ENCODE measurements at places on chromosomes 1 and 21.
A peak's percentile ranks its signal among the peaks of the same experiment; 100 is the strongest.

DNA sequence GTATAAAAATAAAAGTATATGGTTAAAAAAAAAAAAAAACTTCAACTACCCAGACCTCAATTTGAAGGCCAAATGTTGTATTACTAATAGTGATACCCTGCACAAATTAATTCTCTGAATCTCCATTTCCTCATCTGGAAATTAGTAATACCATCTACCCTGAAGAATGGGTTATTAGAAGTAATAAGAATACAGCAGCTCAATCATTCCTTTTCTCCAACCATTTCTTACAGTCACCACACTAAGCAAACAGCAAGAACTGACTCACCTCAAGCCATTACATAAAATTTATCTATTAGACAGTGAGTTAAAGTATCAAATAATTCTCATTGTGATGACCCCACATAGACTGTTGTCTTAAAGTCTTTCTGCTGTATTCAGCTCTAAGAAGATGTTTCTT, 39.6 kb downstream of the RERE start:
- no peak for DNase-seq

DNA sequence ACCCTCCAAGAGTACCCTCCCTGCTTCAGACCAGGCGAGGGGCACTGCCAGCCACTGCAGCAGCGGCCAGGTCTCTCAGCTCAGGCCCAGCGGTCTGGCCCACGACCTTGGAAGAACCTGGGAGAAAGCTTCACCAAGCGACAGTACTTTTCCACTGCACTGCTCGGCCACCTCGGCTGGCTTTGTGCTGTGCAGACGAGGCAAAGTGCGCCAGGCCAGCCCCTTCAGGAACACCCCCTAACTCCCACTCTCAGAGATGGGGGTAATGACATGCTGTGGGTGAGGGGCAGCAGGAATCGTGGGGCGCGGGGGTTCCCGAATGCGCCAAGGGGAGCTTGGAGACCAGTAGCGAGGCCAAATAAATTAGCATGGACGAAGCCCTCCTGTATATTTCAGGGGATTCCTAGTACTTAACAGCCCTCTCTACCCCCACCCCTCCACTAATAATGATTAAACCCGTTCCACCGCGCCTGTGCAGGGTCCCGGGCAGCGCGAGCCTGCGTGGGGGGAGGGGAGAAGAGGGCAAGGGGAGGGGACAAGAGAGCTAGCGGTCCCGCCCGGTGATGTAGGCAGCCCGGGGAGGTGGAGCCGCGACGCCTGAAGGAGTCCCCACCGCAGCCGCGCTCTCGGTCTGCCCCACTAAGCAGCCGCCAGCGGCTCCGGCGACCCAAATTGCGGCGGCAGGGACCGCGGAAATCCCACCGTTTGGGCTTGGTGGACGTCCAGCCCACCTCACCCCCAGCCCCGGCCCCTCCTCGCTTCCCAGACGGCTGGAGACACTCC, at the start of gene FAM43B:
TSS of gene FAM43B (plus strand) at position 629 of the 783 bp plus-strand sequence. CDS start 401 bp downstream, outside the sequence.
- no peak for DNase-seq

GRCh38 chr1:226547754-226548191, 791 bp upstream of the STUM start:
- DNase-seq: peak; percentile 69

GRCh38 chr1:77463216-77463615, 181.4 kb downstream of the AK5 start:
- no peak for DNase-seq

- no peak for DNase-seq
These were observed 239.5 kb downstream of the HMCN1 start for GRCh38 chr1:185973645-185974044.

GRCh38 chr1:27621051-27621920, 13.7 kb downstream of the FGR start:
- DNase-seq: no peak

- DNase-seq: no peak
These were observed 6.8 kb downstream of the PKNOX1 start for GRCh38 chr21:42981214-42981523.

- DNase-seq: no peak
These were observed 33.3 kb upstream of the CFAP298 start for GRCh38 chr21:32645261-32646182.

DNA sequence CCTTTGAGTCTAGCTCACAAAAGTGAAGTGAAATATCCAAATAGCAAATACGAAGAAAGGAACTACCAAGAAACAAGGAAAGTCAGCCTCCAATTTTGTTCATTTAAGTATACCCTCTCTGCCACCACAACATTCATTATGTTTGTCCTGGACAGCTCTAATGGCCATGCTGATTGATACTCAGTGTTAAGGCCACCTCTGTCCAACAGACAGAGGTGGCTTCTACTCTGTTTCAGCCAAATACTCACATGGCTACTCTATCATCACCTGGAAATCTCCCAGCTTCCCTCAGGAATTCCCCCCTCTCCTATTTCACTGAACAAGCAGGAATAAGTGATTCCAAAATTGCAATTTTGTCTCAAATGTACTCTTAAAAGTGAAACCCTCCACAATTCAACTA, 10.7 kb downstream of the APP start:
- DNase-seq: no peak

- DNase-seq: no peak
These were observed 343.1 kb upstream of the DUSP10 start for GRCh38 chr1:222084996-222085395.

DNA sequence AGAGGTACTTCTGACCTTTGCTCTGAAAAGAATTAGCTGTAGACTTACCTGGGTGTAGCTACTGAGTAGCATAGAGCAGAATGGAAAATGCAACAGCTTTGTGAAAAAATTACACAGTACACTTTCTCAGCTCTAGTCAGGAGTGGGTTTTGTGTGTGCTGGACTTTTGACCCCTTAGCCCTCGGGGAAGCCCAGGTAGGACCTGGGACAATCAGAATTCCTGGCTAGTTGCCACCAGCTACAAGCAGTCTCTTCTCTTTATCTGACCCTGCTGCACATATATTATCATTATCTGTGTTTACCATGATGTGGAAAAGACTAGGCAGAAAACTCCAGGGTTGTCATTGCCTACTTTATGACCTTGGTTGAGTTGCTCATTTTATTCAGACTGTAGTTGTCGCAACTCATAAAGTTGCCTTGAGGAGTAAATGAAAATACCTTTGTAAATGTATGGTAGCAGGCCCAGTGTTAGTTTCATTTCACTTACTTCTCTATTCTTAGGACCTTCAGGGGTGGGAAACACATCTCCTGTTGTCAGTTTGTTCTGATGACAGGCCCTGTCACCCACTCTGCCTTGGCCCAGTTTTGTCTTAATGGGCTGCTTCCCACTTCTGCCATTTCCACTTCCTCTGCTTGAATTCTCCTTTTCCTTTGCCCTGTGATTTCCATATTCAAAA, 5.4 kb downstream of the NEK7 start:
- no peak for DNase-seq

GRCh38 chr1:109060707-109061106, 15.1 kb downstream of the TAF13 start:
- DNase-seq: no peak

DNA sequence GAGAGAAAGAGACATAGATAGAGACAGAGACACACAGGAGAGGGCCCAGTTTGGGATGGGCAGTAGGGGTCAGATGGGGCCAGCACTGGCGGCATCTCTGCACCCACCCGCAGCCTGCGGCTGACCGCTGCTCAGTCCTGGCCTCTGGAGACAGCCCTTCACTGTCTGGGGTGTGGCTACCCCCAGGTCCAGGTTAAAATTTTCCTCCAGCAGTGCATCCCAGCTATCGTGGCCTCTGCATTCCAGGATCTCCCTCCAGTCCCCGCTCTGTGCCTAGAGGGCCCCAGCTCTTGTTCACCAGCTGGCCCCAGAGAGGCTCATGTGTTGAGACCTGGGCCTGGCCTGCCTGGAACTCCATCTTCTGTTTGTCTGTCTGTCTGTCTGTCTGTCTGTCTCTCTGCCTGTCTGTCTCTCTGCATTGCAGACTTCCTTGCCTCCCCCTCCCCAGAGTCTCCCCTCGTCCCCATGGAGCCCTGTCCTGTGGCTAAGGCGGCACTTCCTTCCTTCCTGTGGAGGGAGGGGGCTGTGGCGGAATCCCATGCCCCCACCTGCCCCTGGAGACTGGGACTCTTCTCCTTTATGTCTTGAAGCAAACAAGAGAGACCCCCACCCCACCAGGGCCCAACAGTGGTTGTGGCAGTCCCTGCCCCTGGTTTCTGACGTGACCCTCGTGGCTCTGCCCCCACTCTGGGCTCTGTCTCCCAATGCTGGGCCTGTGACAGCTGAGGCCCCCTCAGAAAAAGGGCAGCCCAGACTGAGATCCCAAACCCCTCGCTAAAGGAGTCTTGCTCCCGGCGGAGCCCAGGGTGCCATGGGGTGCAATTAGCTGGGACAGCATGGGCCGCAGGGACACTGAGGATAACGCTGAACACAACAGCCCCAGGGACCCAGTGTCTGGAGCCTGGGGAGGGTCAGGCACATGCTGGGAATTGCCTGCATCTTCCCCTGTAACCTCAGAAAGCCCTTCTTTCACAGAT, 241.8 kb downstream of the NPHP4 start:
- no peak for DNase-seq

- DNase-seq: no peak
These were observed 261 bp upstream of the CCDC24 start for GRCh38 chr1:43991200-43991475.

DNA sequence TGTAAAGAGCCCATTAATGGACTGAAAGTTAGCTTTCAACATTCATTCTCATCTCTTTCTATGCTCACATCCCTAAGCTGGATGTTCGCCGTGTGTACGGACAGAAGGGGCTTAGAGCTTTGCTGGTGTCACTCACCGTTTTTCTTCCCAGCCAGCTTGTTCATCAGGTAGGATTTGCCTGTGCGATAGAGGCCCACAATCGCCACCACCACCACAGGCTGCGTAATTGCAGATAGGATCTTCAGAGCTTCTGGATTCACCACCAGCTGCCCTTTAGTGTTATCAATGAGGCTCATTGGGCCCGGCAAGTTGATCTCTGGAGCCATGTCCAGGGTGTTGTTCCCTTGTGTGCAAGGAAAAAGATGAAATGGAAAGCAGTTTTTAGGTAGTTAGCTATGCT, 4.3 kb downstream of the GBP2 start:
- no peak for DNase-seq

DNA sequence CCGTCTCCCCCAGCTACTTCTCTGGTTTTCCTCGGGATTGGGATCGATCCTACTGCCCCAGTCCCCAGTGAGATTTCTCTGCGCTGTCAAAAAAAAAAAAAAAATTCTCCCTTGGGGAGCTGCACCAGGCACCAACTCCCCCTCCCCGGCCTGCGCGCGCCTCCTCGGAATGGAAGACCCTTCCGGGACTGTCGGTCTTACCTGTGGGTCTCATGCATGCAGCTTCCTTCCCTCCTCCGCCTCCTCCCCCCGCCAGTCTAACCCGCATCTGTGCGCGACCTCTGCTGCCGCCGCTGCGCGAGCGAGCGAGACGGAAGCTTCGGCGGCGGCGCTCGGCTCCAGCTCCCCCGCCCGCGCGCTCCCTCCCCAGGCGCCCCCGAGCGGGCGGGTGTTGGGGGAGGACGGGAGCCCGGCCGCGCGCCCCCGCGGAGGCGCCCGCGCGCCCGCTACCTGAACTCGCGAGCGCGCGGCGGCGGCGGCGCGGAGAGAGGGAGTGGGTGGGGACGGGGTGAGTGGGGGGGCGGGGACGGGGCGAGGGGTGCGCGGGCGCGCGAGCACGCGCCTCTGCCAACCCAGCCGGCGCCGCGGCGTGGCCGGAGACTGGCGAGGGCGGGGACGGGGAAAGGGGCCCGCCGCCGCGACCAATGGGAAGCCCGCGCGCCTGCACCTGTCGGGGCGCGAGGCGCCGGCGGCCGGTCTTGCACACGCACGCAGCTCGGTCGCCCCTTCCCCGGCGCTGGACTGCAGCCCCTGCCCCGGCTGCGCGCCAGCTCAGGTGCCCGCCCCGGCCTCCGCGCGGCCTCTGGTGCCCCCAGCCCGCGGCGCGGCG, at the start of gene SUSD4:
TSS of gene SUSD4 (minus strand) at position 321 of the 829 bp plus-strand sequence. CDS start 751 bp downstream, outside the sequence.
- DNase-seq: peak; percentile 65

DNA sequence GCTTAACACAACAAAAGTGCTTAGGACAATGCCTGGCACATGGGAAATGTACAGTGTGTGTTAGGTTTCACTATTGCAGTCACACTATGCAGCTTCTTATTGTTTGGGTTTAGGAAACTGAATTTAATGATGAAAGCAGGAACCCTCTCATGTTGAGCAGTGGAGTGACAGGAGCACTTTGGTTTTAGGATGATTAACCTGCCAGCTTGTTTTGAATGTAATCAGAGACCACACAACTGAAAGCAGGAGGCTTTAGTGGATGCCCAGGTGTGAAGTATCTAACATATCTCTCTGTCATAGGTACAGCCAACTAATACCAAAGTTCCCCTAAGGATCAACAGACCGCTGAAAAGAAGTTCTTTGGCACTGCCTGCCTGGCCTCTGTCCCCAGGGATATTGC, 406.9 kb upstream of the USP24 start:
- DNase-seq: no peak

DNA sequence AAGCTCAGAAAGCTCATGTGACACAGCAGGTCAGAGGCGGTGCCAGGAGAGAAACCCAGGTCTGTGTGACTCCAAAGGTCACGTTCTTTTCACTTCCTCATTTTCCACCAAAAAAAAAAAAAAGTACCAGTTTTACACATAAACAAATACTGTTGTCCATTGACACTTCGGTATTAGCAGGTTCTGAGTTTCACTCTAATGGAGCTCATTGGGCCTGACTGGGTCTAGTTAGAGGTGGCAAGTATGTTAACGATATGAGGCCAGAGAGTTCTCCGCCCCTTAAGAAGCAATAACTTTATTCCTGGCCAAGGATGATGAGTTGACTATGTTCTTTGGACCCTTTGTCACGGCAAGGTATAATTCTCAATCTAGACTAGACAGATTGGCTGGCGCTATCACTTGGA, 30.0 kb upstream of the SDE2 start:
- DNase-seq: no peak

- no peak for DNase-seq
These were observed 332.7 kb upstream of the RUNX1 start for GRCh38 chr21:35381743-35382310.

- peak; percentile 12 for DNase-seq
These were observed 115.5 kb downstream of the DHRS3 start for GRCh38 chr1:12502336-12503109.

GRCh38 chr1:55472784-55473183, 257.6 kb upstream of the USP24 start:
- no peak for DNase-seq

DNA sequence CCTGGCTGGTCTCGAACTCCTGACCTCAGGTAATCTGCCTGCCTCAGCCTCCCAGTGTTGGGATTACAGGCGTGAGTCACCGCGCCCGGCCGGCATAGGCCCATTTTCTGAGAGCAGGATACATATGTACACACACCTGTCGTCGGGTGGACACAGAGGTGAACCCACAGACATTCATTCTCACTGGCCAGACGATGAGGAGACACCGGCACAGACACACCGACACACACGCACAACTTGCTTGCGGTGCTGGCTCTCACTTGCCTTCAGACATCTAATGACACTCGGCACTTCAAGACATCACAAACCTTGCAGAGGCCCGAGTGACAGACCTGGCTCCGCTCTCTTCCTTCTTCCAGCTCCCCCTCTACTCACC, 579 bp downstream of the PTCH2 start:
- no peak for DNase-seq

DNA sequence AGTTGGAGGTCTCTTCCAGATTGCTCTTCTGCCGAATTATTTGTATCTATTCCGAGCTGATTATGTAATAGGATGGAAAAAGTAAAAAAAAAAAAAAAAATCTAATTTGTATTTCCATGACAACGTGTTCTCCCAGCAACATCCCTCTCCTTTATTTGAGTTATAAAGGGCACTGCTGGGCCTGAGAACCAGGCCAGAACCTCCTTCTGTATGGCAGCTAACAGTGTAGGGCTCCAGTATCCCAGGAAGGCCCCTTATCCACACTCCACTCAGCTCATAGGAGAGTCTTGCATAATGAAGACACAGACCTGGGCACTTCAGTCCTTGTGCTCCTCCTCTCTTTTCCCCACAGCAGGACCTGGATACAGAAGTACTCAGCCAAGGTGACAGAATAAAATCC, 3.7 kb upstream of the IPO9 start:
- DNase-seq: no peak

All from activated naive CD4-positive, alpha-beta T cell treated with Interleukin-2 at 50 U/mL for 16 hours (primary cell).